Dermis microvascular lymphatic vessel endothelial cell (primary cell): ENCODE measurements at places on chromosomes 7 and 10.

DNA sequence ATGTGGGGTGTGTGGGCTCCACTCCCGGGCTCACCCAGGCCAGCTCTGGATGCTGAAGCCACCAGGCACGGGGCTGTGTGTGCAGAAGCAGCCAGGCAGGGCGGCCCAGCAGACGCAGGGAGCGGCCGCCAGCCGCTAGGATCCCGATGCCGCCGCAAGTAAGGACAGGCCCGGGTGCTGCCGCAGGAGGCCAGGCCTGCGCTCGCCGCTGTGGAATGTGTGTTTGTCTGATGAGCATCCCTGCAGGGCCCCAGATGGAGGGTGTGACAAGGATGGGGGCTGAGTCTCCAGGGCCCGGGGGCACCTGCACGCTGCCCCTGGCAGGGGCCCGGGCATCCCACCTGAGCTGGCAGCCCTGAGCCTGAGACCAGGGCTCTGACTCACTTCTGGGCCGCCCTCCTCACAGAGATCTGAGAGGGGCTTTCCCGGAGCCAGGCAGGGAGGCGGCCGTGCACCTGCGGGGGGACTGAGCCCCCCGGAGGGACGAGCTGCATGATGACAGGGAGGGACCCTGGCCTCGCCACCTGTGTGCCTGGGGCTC lies 101.5 kb downstream of the FOXL3 start:
- no peak for DNase-seq

DNA sequence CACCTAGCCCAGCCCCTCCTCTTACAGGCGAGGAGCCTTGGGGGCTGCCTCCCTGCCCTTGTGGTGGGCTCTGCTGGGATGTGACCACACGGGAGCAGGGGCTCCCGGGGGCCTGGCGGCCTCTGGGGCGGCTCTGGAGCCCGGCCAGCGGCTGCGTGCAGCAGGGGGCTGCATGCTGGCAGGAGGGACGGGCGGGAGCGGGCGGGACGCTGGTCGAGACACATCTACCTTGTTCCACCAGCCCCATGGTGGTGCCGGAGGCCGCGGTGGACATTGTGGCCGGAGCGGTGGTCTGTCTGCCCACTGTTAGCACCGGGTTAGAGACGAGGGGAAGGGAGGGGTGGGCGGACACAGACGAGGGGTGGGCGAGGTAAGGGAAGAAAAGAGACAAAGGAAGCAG lies 38.6 kb downstream of the YKT6 start:
- DNase-seq, result no peak

GRCh38 chr7:27616186-27616491 lies 46.5 kb downstream of the HIBADH start:
- no peak for DNase-seq

- DNase-seq, result no peak
Observed at GRCh38 chr7:99190359-99191009, 17.4 kb downstream of the KPNA7 start.

DNA sequence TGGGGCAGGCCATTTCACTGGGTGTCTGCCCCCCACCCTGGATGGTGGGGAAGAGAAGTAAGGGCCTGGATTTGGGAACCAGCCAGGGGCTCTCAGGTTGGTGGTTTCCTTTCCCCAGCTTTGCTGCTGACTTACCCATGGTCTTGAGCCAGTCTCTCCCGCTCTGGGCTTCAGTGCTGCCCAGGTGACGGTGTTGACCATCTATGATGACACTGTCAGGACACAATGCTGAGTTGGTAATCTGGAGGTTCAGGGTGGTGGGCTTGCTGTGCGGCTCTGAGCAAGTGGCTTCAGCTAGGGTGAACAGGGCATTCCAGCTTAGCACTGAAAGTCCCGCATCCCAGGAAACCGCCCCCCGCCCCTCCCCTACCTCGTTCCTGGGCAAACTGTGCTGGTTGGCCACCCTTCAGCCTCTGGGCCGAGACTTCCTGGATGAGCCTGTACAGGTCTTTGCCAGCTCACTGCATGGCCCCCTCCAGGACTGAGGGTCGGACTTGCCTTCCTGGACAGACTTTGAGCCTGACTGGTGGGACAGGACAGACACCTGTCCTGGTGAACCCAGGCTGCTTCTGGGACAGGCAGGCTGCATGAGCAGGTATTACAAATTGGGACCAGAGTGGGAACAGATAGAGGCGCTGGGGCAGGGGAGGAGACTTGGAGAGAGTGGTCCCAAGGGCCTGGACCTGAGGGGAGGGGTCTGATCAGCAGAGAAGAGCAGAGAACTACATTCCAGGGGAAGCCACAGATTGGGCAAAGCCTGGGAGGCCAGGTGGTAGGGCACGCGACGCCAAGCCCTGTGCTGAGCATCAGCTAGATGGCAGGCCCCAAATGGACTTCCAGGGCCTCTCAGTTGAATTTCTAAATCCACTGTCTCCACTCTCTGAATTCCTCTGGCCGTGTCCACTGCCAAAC lies 19.9 kb upstream of the ZMIZ1 start:
- no peak for DNase-seq
